ENCODE measurements at places on chromosomes 4 and X.

- DNase-seq, result no peak
Measured at GRCh38 chrX:18119856-18120255, 100.8 kb downstream of the BEND2 start.

DNA sequence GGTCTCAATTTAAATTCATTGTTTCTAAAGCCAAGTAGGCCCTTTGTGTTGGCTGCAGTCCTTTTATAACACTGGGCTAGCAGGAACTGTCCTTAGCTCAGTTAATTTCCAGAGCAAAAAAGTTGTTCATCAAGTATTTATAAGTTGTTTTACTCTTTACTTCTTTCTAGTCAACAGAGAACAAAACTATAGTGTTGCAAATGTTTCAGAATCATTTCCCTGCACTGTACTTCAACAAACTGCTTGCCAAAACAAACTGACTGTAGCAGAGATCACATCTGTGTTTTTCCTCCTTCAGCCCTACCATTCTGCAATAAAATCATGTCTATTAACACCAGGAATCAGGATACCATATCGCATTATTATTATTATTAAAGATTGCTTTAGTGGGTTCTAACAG, 168.5 kb upstream of the SH3RF1 start:
- DNase-seq, result no peak

DNA sequence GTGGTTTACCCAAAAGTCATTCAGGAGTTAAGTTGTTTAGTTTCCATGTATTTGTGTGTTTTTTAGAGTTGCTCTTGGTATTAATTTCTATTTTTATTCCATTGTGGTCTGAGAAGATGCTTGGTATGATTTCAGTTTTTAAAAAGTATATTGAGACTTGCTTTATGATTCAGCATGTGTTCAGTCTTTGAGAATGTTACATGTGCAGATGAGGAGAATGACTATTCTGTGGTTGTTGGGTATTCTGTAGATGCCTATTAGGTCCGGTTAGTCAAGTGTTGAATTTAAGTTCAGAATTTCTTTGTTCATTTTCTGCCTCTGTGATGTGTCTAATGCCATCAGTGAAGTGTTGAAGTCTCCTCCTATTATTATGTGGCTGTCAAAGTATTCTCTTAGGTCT, 249.4 kb downstream of the ARHGAP10 start:
- DNase-seq, result no peak

- DNase-seq, result no peak
Measured at GRCh38 chr4:60905162-60905561, 295.0 kb upstream of the ADGRL3 start.
